Adrenal gland (tissue), 19 donors: ENCODE measurements at places on chromosomes 6 and 20. TPM values are rescaled to one million over a fixed set of nuclear protein-coding genes. Genes with fewer than 3 reads are reported as not detected.
A peak's percentile ranks its signal among the peaks of the same experiment; 100 is the strongest.

DNA sequence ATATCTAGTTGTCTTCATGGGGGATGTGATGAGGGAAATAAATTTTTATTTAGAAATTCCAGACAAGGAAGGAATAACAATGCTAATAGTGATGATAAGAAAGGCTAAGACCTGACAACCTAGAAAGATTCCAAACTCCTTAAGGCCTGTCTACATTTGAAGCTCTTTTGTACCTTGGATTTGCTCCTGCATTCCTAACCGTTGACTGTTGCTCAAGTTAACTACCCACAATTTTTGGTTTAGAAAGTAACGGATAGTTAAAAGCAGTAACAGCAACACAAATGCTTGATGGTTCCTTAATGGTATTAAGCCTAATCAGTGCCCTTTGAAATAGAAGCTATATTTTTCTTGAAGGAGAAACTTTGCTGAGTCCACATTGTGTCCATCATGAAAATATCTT lies 52.9 kb downstream of the TRMT11 start:
- no peaks in the 10 kb centered on the region for H3K4me1 ChIP-seq
- H3K27me3 ChIP-seq: no peaks in the 10 kb centered on the region
- no peak for DNase-seq
- H3K27ac ChIP-seq: no peak overlapping the region
- H3K36me3 ChIP-seq: no peaks in the 10 kb centered on the region

- H3K27me3 ChIP-seq: no peaks in the 10 kb centered on the region
- H3K27ac ChIP-seq: no peak overlapping the region
- H3K4me3 ChIP-seq: no peak overlapping the region
- DNase-seq: no peak
- H3K36me3 ChIP-seq: no peaks in the 10 kb centered on the region
Observed at GRCh38 chr20:47748069-47748468, 37.2 kb downstream of the SULF2 start.

- no peaks in the 10 kb centered on the region for H3K4me1 ChIP-seq
- H3K27me3 ChIP-seq: no peaks in the 10 kb centered on the region
- no peak for DNase-seq
- no peak overlapping the region for H3K27ac ChIP-seq
Observed at GRCh38 chr6:100665041-100665380, 200.3 kb upstream of the SIM1 start.

GRCh38 chr6:143570147-143570853 lies 58.8 kb upstream of the FUCA2 start:
- no peak for DNase-seq
- no peaks in the 10 kb centered on the region for H3K36me3 ChIP-seq
- peaks cover 1% of the 10 kb centered on the region for H3K4me1 ChIP-seq
- H3K27me3 ChIP-seq: no peaks in the 10 kb centered on the region

- no peak for DNase-seq
- no peaks in the 10 kb centered on the region for H3K27me3 ChIP-seq
- H3K27ac ChIP-seq: no peak overlapping the region
- no peak overlapping the region for H3K4me3 ChIP-seq
- H3K36me3 ChIP-seq: no peaks in the 10 kb centered on the region
Observed at GRCh38 chr6:30763618-30764489, 19.5 kb upstream of the IER3 start.

DNA sequence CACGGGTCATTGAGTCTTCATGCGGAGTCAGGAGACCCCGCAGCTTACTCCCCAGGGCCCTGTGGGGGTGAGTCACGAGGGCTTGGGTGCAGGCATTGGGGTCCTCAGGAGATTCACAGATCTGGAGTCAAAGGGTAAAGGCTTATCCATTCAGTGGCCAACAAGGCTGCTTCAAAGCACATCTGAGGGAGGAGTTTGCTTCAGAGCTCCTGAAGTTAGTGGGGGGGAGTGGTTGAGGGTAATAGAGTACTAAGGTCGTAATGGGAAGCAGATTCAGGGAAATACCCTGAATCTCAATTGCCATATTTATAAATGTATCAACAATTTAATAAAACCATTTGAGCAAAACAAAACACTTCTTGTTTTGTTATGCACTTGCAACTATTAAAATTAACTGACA lies 37.3 kb downstream of the SH3BGRL2 start:
- no peaks in the 10 kb centered on the region for H3K4me1 ChIP-seq
- no peak overlapping the region for H3K27ac ChIP-seq
- H3K36me3 ChIP-seq: no peaks in the 10 kb centered on the region
- no peak overlapping the region for H3K4me3 ChIP-seq
- no peaks in the 10 kb centered on the region for H3K27me3 ChIP-seq

GRCh38 chr6:135331002-135331401 lies 149.9 kb downstream of the MYB start:
- no peak for DNase-seq
- H3K4me1 ChIP-seq: no peaks in the 10 kb centered on the region
- H3K36me3 ChIP-seq: no peaks in the 10 kb centered on the region
- no peaks in the 10 kb centered on the region for H3K27me3 ChIP-seq
- no peak overlapping the region for H3K27ac ChIP-seq

Gene NRN1
- total RNA-seq: 6.1 TPM

Gene FBXO9
- 111 TPM for total RNA-seq

- H3K27ac ChIP-seq: no peak overlapping the region
- no peak overlapping the region for H3K4me3 ChIP-seq
- H3K4me1 ChIP-seq: no peaks in the 10 kb centered on the region
Observed at GRCh38 chr6:1832844-1833787, 223.4 kb downstream of the FOXC1 start.

DNA sequence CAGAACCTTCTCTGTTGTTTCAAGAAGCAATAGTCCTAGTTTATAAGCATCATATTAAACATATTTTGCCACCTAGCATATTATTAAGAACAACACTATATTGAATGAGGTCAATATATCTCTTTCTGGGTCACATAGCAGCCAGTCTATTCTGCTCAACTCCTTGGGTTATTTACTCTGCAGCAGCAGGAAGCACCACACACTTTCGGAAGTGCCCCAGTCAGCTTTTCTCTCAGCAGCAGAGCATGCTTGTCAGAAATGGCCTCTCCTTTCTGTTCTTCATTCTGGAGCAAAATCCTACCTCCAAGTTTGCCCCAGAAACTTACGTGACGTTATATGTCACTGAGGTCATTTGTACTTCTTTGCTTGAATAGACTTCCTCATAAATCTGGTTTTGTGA lies 22.7 kb downstream of the CFAP206 start:
- DNase-seq: no peak
- no peaks in the 10 kb centered on the region for H3K4me1 ChIP-seq
- no peak overlapping the region for H3K4me3 ChIP-seq
- H3K27me3 ChIP-seq: no peaks in the 10 kb centered on the region
- no peak overlapping the region for H3K27ac ChIP-seq

DNA sequence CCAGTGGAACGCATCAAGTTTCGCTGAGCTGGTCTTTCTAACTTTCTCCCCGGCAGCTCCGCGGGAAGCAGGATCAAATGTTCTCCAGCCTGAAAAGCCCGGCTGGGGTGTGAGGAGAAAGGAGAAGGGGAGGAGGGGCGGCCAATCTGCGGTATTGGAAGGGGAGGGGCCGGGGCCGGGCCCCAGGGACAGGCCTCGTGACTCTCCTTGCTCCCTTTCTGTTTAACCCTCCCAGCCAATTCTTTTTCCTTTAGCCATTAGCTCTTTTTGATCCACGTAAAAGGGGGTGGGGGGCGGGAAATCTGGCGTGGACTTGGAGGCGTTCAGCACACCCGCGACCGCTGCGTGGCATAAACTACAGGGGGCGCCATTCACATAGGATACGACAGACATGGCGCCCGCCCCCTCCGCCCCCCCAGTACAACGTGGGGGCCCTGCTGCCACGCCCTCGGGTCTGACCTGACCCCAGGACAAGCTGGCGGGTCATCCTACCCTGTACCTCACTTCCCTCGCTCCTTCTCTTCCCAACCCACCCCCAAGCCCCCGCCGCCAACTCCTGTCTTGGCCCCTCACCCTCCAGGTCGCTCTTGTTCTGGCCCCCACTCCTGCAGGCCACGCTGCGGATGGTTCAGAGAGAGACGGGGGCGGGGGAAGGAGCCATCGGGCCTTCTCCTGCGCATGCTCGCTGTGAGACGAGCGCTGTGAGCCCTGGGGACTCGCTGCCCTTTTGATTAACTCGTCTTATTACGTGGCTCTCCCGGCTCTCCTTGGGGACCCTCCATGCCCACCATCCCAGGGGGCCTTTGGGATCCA lies 7.8 kb upstream of the MDGA1 start:
- H3K4me1 ChIP-seq: peaks cover 14% of the 10 kb centered on the region
- H3K36me3 ChIP-seq: no peaks in the 10 kb centered on the region
- DNase-seq: peak; percentile 92
- H3K27me3 ChIP-seq: no peaks in the 10 kb centered on the region
- H3K27ac ChIP-seq: peak overlapping the region; percentile 84
